Activated B cell treated with CpG ODN at 0.5 μM for 24 hours (primary cell): ENCODE measurements at places on chromosomes 6 and 20.

GRCh38 chr20:51416532-51417249 lies 125.8 kb downstream of the NFATC2 start:
- peaks cover 46% of the 10 kb centered on the region for H3K36me3 ChIP-seq
- peak overlapping the region; percentile 86 for H3K27ac ChIP-seq
- H3K4me1 ChIP-seq, result peaks cover 76% of the 10 kb centered on the region
- H3K4me3 ChIP-seq, result no peak overlapping the region

DNA sequence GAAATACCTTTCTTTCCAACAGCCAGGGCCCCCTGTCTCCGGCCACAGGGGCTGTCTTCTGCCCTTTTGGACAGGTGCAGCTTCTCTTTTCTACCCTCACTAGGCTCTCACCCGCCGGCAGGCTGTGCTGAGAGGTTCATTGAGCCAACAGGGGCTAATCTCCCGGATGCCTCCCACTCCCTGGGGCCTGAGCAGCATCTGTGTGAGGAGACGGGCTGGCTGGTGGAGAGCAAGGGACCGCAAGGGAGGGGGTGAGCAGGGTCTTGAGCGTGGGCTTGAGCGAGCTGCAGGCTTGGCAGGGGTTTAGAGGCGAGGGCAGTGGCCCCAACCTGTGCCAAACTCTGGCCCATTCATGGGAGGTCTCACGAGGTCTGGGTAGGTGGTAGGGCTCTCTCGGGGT lies 56.5 kb upstream of the CST7 start:
- H3K27ac ChIP-seq, result no peak overlapping the region
- no peaks in the 10 kb centered on the region for H3K27me3 ChIP-seq
- H3K4me3 ChIP-seq, result no peak overlapping the region
- no peaks in the 10 kb centered on the region for H3K4me1 ChIP-seq

DNA sequence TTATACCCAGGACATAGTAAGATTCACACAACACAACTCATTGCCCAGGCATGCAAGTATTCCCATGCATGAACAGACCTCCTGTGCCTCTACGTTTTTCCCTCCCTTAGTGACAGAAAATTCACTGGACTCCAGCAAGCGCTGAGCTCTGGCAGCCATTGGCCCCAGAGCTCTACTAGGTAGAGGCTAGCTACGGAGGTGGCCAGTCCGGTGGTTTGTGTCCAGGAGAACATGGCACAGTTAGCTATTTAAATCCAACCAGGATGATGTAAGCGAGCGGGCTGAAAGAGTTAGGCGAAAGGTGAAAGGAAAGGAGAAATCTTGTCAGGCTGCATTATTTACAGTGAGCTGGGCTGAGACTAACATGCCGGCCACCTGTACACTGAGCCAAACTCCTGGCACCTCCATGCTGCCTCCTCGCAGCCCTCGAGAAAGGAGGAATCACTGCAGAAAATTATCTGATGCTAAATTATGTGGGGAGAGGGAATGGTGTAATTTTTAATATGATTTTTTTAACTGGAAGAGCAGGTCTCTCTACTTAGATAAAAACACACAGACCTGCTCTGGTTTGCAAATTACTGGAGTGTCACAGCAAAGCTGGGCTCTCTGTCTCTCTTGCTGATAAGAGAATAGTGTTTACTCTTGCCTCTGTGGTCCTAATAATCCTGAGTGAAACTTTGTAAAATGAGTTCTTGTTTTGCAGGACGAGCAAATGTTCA lies 50.1 kb upstream of the ARMC2 start:
- H3K27me3 ChIP-seq, result peaks cover 11% of the 10 kb centered on the region
- H3K4me1 ChIP-seq, result peaks cover 12% of the 10 kb centered on the region
- H3K27ac ChIP-seq, result no peak overlapping the region
- no peak overlapping the region for H3K4me3 ChIP-seq

- H3K36me3 ChIP-seq, result no peaks in the 10 kb centered on the region
- DNase-seq, result no peak
- no peak overlapping the region for H3K27ac ChIP-seq
- no peak overlapping the region for H3K4me3 ChIP-seq
These were observed 83.5 kb downstream of the LYRM2 start for GRCh38 chr6:89555031-89555430.

DNA sequence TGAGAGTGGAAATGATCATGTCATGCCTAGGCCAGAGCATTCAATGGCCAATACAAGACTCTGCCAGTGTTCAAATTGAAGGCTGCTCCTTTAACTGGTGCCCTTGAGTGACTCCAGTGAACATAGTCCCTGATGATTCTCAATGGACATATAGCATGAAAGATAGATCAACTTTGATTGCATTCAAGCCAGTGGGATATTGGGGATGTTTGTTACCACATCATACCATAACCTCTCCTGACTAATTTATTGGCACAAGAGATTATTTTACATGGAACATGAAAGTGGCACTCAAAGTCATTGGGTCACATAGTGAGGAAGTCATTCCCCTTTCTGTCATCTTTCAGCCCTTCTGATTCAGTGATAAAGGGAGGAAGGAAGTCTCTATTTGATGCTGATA lies 139.0 kb downstream of the EYA2 start:
- H3K27me3 ChIP-seq, result no peaks in the 10 kb centered on the region
- no peaks in the 10 kb centered on the region for H3K4me1 ChIP-seq
- DNase-seq, result no peak
- H3K27ac ChIP-seq, result no peak overlapping the region
- no peak overlapping the region for H3K4me3 ChIP-seq

DNA sequence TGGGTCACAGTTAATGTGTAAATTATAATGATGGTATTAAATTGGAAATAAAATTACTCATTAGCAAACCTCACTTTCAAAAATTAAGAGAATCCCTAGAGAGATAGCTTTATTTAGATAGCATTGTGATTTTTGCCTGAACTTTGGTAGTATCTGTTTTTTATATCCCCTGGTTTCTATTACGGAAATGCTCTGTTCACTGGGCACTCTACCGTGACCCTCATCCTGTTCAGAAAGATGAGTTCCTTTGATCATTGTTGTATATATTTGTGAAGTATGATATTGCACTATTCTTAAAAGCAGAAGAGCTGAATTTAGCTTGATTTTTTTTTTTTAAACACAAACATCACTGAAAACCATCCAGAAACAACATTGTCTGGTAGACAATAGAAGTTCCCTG lies 1143.8 kb upstream of the MAP3K7 start:
- no peak overlapping the region for H3K27ac ChIP-seq
- H3K36me3 ChIP-seq, result no peaks in the 10 kb centered on the region
- H3K4me3 ChIP-seq, result no peak overlapping the region
- DNase-seq, result no peak

GRCh38 chr6:131754715-131755567 lies 44.1 kb upstream of the CTAGE9 start:
- H3K4me1 ChIP-seq, result no peaks in the 10 kb centered on the region
- H3K36me3 ChIP-seq, result no peaks in the 10 kb centered on the region
- H3K27ac ChIP-seq, result no peak overlapping the region
- no peak for DNase-seq

GRCh38 chr20:48153523-48153922 lies 368.2 kb upstream of the SULF2 start:
- H3K4me1 ChIP-seq, result no peaks in the 10 kb centered on the region
- H3K27me3 ChIP-seq, result peaks cover 13% of the 10 kb centered on the region
- H3K36me3 ChIP-seq, result no peaks in the 10 kb centered on the region
- no peak for DNase-seq
- no peak overlapping the region for H3K4me3 ChIP-seq

GRCh38 chr6:79570129-79571029 lies 33.1 kb upstream of the LCA5 start:
- H3K27ac ChIP-seq, result no peak overlapping the region
- H3K27me3 ChIP-seq, result peaks cover 3% of the 10 kb centered on the region
- no peaks in the 10 kb centered on the region for H3K36me3 ChIP-seq
- H3K4me3 ChIP-seq, result no peak overlapping the region

DNA sequence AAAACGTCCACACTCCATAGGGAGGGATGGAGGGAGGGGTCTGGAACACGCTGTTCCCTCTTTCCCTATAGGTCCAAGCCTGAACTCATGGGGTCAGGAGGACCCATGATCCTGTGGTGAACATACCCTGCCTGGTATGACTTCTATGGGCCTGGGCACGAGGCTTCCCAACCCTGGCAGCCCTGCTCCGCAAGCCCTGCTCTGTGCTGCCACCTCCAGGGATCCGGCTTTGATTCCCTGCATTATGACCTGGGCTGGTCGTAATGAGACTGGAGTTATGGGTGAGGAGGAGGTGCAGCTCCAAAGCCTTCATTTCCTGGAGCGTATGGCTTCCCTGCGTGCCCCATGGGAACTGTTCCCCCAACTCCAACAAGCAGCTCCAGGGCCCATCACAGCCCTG lies 54.9 kb downstream of the CDH22 start:
- no peaks in the 10 kb centered on the region for H3K4me1 ChIP-seq
- H3K4me3 ChIP-seq, result no peak overlapping the region
- no peaks in the 10 kb centered on the region for H3K36me3 ChIP-seq
- H3K27ac ChIP-seq, result no peak overlapping the region
- no peak for DNase-seq

DNA sequence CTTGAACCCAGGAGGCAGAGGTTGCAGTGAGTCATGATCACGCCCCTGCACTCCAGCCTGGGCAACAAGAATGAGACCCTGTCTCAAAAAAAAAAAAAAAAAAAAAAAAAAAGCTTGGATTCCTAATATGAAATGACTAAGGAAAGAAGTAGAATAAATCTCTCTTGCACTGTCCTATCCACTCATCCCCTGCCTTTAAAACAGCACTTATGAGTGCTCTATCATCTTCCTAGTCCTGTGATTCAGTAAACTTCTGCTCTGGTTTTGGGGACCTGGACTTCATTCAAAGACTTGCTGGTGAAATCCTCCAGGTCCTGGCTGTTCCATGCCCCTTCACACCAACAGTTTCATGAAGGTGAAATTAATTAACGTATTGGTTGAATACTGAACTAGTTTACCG lies 29.6 kb downstream of the TNFAIP3 start:
- no peaks in the 10 kb centered on the region for H3K36me3 ChIP-seq
- no peak for DNase-seq
- no peaks in the 10 kb centered on the region for H3K27me3 ChIP-seq

- no peaks in the 10 kb centered on the region for H3K36me3 ChIP-seq
- DNase-seq, result no peak
- H3K4me3 ChIP-seq, result peak overlapping the region; percentile 48
- H3K27me3 ChIP-seq, result no peaks in the 10 kb centered on the region
- peak overlapping the region; percentile 98 for H3K27ac ChIP-seq
These were observed 8.4 kb upstream of the HLA-DOA start for GRCh38 chr6:33017694-33018353.

DNA sequence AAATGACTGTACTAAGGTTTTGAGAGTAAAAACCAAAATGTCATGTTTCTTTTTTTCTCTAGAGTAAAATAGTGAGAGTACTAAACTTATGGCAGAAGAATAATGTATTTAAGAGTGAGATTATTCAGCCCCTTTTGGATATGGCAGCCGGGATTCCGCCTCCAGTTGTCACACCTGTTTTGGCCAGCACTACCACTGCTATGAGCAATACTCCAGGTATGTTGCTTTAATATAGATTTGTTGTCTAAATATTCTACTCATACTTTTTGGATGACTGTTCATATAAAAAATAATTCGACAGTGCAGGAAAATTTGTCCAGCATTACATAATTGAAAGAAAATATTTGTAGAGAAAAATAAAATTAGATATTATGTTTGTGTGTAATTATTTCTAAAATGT lies 59.5 kb downstream of the SCAF8 start:
- no peaks in the 10 kb centered on the region for H3K27me3 ChIP-seq
- H3K4me3 ChIP-seq, result no peak overlapping the region
- peaks cover 68% of the 10 kb centered on the region for H3K36me3 ChIP-seq
- H3K4me1 ChIP-seq, result peaks cover 14% of the 10 kb centered on the region
- H3K27ac ChIP-seq, result peak overlapping the region; percentile 42

- H3K4me3 ChIP-seq, result no peak overlapping the region
- DNase-seq, result no peak
- no peaks in the 10 kb centered on the region for H3K27me3 ChIP-seq
- H3K27ac ChIP-seq, result no peak overlapping the region
- H3K36me3 ChIP-seq, result no peaks in the 10 kb centered on the region
These were observed 111.2 kb upstream of the CARMIL1 start for GRCh38 chr6:25167961-25168360.

DNA sequence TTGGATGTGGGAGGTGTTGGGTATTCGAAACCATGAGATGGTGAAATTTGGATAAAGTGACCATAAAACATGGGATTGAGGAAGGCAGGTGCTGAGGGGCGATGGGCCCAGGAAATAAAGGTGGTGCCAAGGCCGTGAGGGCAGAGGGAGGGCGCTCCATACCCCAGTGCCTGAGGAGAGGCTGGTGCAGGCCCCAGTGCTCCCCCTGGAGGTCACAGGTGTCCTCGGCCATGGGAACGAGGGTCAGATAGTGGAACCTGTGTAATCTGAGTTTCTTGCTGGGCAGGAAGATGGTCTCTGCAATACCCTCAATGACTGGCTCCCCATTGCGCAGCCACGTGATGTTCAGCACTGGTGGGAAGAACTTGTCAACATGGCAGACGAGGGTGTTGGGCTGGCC lies 16.2 kb downstream of the HLA-DPB1 start:
- peaks cover 25% of the 10 kb centered on the region for H3K36me3 ChIP-seq
- H3K4me3 ChIP-seq, result no peak overlapping the region
- no peak for DNase-seq

GRCh38 chr6:156688620-156688971 lies 88.6 kb upstream of the ARID1B start:
- H3K4me1 ChIP-seq, result peaks cover 67% of the 10 kb centered on the region
- DNase-seq, result no peak
- H3K4me3 ChIP-seq, result peak overlapping the region; percentile 87
- peaks cover 8% of the 10 kb centered on the region for H3K36me3 ChIP-seq

DNA sequence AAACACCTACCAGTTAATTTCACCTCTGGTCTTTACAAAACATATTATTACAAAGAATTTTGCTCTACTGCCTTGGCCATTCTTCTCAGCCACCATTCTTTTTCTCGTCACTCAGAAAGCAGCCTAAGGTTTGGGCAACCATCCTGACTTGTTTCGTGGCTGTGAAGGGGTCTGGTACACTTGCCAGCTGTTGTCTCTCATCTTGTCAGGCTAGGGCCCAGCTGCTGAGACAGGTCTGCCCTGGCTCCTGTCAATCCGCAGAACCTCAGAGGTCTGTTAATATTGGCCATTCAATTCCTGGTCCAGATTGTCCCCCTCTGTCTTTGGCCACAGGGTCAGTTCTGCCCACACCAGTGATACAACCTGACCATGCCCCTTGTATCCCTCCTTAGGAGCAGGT lies 197.7 kb downstream of the UBE3D start:
- no peak overlapping the region for H3K4me3 ChIP-seq
- no peaks in the 10 kb centered on the region for H3K27me3 ChIP-seq
- no peaks in the 10 kb centered on the region for H3K4me1 ChIP-seq

DNA sequence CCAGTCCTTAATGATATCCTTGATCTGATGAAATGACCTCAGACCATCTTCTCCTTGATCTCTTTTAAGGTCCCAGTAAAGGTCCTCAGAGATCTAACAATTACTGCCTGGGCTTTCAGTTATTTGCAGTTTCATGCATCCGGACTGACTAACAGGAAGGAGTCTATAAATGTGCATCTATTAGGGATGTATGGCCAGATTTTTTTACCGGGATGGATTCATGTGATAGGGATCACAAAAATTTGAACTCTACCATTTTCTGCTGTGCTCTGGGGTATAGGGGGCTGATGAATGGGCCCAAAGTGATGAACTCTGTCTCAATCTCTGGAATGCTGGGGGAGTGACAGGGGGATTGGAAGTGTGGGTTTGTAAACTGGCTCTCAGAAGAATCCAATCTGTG lies 36.2 kb upstream of the SCUBE3 start:
- no peak for DNase-seq
- H3K27ac ChIP-seq, result no peak overlapping the region
- no peak overlapping the region for H3K4me3 ChIP-seq
- no peaks in the 10 kb centered on the region for H3K36me3 ChIP-seq
- H3K4me1 ChIP-seq, result no peaks in the 10 kb centered on the region
